T1000 (cell line): ENCODE measurements at places on chromosomes 2 and 18.

- DNase-seq: no peak
Observed at GRCh38 chr18:24497031-24497754, 36.8 kb downstream of the HRH4 start.

DNA sequence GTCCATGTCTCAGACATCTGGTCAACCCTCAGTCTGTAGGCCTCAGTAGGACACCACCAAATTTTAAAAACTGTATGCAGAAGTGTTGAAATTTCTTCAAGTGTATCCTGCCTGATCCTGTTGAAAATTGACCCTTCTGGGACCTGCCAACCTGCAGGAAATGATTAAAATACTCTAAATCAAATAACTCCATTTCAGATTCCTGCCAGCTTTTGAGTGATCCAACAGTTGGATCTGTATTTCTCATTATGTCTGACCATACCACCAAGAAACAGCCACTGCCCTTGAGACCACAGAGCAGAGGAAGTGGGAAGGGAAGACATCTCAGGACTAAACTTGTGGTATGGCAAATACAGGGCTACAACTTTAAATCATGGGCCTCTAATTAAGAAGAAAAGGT is 113.4 kb downstream of the ANTXR1 start:
- DNase-seq: no peak

DNA sequence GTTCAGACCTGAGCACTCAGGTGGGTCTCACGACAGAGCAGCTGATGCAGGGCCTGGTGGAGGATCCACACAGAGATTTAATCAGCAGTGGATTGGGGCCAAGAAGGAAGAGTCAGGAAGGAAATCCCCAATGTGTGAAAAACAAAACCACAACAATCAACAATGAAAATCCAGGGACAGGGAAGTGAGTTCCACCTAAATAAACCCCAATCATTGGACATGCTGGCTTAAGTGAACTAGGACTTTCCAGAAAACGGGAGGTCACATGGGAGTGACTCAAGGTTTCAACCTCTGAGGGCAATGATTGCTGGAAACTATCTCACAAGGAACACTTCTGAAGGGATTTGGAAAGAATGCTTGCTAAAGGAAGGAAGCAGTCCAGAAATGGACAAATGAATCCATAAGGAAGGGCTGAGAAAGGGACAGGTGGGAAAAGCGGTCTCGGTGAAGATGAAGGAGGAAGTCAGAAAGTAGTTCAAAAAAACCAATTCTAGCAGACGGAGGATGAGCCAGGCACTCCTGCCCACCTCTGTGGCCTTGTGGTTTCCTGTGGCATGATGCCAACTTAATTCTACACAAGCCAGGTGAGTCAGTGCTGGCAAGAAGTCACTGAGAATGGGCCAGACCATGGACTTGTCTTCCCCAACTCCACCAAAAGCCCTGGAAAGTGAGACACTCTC is 15.4 kb upstream of the XDH start:
- DNase-seq: no peak

GRCh38 chr2:240155745-240156390 is 15.4 kb upstream of the OTOS start:
- no peak for DNase-seq

- DNase-seq: no peak
Observed at GRCh38 chr2:190179754-190180312, 117.3 kb upstream of the MSTN start.

GRCh38 chr2:40096360-40096759 is 317.3 kb upstream of the THUMPD2 start:
- DNase-seq: no peak

DNA sequence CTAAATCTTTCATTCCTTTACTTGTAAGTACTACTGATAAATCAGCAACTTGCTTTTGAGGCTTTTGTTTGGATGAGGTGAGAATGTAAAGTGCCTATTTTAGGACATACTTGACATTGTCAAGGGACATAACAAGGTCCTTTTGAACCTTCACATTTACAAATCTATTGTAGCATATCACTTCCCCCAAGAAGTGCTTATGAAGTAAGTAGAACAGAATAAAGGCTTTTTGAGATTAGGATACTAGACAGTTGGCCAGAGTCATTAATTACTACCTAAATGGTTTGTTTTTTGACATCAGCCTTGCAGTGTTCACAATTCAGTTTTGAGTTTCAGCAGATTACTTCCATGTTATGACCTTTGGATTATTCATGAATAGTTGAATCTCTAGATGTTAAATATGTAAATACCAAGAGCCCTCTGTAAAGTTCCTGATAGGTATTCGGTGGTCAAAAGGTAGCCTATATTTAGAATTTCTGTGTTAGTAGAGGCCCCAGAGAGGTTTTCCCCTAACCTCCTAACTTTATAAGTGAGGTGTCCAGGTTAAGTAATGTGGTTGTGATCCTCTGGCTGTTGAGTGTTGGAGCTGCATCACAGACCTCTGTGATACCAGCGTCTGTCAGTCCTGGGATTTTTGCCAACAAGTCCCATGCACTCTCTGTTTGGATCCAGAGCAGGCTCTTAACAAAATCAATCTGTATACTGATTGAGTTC is 67.2 kb downstream of the LCLAT1 start:
- DNase-seq: no peak

GRCh38 chr2:54634564-54635511 is 88.6 kb upstream of the EML6 start:
- no peak for DNase-seq

GRCh38 chr2:54247115-54247514 is 8.9 kb downstream of the TSPYL6 start:
- DNase-seq: no peak

GRCh38 chr2:3242747-3243369 is 134.8 kb downstream of the EIPR1 start:
- no peak for DNase-seq

DNA sequence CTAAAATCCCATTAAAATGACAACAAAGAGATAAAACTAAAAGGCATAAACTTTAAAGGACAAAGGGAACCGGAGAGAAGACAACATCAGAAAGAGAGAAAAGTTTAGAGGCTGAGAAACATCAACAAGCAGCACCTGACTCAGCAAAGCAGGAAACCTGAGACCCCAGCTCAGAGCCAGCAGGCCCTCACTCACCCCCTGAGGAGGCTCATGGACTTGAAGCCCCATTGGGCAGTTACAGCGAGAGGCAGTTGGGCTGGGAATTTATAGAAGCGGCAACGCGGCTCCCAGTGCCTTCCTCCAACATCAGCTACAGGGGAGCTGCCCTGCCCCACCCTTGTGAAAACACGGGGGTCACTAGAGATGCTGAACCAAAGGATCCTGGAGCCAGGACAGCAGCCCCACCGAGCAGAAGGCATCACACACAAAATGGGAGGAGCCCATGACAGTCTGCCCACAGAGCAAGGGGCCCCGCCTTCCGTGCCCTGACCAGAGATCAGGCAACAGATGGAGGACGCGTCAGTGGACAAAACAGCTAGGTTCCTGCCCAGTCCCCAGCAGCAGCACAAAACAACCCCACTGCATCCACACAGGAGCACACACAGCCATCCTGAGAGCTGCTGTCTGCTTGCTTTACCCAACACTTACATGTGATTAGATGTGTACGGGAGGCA is 52.7 kb downstream of the CMPK2 start:
- DNase-seq: no peak

DNA sequence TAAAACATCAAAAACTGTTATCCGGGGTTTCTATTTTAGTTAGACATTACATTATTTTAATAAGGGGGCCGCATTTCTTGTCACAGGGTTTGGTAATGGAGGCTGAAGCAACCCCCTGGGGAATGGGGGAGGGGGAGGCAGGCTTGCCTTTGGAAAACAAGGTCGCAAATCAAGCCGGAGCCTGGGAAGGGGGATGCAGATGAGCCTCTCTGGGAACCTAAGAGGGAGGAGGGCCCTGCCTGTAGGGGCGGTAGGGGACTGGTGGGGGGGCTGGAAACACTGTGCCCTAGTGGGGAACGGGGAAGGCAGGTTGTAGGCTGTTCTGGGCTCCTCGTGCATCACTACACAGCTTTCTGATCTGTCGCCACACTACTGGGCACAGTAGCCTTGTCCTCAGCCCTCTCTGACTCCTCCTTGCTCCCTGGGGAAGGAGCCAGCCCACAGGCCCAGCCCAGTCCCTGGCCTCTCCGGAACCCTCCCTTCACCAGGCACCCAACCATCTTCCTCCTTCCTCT is 170.2 kb upstream of the SMAD2 start:
- no peak for DNase-seq

DNA sequence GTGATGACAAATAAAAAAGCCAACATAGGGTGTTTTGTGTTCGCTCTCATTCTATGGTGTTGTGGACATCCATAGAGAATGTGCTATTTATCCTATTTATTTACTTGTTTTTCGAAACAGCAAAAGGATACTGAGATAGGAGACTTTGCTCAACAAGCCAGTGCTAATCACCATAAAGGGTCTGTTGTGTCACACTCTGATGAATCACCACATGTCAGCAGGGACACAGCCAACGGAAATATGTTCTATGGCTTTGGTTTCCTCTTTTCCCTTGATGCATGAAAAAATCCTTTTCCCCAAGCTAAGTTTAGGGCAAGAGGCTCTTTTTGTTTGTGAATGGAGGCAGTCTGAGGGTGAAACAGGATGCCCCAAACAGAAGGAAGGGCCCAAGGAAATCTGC is 154.3 kb downstream of the RNF152 start:
- no peak for DNase-seq

DNA sequence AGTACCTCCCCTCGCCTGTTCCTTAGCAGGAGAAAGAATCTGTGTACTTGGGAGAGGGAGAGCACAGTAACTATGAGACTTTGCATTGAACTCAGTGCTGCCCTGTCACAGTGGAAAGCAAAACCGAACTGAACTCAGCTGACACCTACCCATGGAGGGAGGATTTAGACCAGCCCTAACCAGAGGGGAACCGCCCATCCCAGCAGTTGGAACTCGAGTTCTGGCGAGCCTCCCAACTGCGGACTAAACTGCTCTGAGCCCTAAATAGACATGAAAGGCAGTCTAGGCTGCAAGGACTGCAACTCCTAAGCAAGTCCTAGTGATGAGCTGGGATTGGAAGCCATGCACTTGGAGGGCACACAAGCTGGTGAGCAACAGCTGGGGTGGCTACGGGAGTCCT is 110.4 kb downstream of the GRB14 start:
- no peak for DNase-seq

DNA sequence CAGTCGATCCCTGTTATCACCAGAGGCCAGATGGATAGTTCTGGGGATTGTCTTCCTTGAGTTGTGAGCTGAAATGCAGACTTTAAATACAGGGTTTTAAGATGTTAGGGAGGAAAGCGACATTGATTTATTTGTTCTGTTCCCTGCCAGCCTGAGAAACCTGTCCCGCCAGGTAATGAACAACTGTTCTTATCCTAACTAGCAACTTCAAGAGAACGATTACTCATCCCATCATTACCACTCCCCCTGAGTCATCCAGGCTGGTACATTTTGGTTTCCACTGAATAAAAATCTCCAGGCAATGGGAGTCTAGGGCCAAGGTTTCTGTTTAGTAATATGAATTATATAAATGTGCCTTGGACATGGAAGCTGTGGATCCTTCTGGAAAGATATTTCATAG is 131.2 kb downstream of the LYPD6B start:
- DNase-seq: no peak

GRCh38 chr18:54774423-54774822 is 53.9 kb upstream of the RAB27B start:
- DNase-seq: no peak

GRCh38 chr2:9939587-9940485 is 11.7 kb upstream of the GRHL1 start:
- no peak for DNase-seq

DNA sequence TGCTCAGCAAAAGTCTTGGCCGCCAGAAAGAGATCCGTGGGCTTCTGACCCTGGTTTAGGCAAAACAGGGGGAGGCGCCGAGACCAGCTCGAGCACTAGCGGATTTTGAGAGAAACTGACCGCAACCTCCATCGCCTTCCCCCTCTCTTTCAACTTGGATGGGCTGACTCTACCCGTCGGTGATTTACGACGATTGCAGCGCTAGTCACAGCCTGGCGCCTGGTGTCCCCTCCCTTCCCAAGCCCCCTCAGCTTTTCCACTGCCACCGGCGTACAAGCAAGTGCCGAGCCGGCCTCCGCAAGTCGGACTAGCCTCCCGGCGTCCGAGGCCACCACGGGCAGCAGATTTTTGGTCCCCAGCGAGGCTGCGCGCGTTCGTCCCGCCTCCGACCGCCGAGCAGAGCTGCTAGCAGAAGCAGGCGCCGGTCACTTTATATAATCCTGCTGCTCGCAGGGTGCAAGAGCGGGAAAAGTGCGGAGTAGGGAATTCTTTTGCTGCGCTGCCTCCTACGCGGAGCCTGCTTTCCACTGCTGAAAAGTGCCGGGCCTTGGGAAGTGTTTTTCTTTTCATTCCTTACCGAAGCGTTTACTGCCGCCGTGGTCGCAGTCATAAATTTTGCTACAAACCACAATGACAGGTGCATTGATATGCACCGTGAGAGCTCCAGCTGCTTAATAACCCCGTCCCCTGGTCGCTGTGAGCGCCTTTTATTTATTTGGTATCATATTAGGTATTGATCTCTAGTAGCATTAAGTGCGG is 7.7 kb downstream of the HOXD3 start:
- no peak for DNase-seq

GRCh38 chr2:177543007-177543760 is 150.6 kb downstream of the AGPS start:
- DNase-seq: peak; percentile 51

DNA sequence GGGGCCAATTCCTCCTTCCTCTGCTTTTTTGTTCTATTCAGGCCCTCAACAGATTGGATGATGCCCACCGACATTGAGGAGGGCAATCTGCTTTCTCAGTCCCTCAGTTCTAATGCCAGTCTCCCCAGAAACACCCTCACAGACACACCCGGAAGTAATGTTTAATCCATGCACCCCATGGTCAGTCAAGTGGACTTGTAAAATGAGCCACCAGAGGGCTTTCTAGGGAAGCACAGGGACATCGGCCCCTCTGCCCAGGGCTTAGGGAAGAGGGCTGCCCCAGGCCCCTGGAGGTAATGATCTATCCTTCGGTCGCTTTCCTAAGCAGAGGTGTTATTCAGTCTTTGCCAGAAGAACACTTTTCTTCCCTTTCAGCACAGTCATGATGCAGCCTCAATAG is 107.4 kb downstream of the PDCL3 start:
- no peak for DNase-seq

DNA sequence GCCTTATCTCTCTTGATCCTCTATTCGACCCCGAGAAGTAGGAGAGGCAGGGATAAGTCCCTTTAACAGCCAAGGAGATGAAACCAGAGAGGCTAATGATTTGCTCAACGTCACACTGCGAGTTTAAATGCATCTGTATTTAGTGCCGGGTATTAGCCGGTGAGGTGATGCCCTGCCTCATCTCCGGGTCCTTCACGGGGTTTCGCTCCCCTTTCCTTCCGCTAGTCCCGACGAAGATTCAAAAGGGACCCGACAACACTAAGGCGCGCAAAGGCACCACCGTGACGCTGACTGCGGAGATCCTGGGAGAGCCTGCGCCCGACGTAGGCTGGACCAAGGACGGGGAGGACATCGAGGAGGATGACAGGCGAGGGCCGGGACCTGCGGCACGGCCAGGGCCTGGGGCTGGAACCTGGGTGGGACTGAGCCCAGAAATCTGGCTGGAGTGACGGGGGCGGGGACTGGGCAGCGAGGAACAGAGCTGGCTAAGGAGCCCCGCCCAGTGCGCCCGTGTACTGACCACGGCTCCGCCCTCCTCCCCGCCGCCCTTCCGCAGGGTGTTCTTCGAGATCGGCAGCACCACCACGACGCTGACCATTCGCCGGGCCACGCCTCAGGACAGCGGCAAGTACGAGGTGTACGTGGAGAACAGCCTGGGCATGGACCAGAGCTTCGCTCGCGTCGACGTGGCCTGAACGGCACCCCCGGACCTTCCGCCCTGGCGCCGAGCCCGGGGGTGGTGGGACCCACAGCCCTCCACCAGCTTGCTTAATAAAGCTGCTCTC is 1.0 kb upstream of the GMPPA start:
- DNase-seq: peak; percentile 36
